ENCODE measurements at places on chromosomes 11 and 22. TPM values are rescaled to one million over a fixed set of nuclear protein-coding genes. Genes with fewer than 3 reads are reported as not detected.

Gene POGLUT3
- total RNA-seq: 8.7 TPM

Gene TEF
- 3.6 TPM for total RNA-seq

Gene RAB39A
- total RNA-seq: not detected

Gene KRTAP5-2
- not detected for total RNA-seq

Gene OLFML1
- total RNA-seq: under 0.01 TPM

Gene NRXN2
- not detected for total RNA-seq

Gene TRIM21
- 20.5 TPM for total RNA-seq

Gene TSSK2
- not detected for total RNA-seq

Gene FGF4
- not detected for total RNA-seq

Gene PANX2
- 0.40 TPM for total RNA-seq

Gene LARGE2
- total RNA-seq: not detected

Gene LRRC74B
- total RNA-seq: not detected

Gene VPREB1
- total RNA-seq: not detected

Gene SEPTIN5
- 14.8 TPM for total RNA-seq

Gene SELENOM
- total RNA-seq: 21.8 TPM

Gene AASDHPPT
- 33.1 TPM for total RNA-seq

Gene ABCG4
- 0.22 TPM for total RNA-seq

Gene SLC22A6
- total RNA-seq: not detected

Gene CACNA1I
- total RNA-seq: not detected
